ENCODE measurements at places on chromosomes 2 and 18.

DNA sequence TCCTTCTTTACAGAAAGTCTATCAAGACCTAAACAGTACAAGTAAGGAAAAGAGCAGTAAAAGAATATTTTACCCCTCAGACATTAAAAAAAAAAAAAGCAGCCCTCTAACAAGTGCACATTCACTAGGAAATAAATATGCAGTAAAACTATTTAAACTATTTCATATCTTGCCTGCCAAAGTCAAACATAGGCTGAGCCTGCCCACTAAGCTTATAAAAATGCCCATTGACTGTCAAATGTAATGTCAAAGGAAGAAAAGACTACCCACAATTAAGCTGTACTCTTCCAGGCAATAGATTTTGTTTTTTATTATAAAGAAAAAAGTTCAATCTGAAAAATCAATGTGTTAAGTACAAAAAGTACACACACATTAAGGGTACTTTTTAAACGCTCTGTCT is 11.8 kb downstream of the ALS2 start:
- no peak for DNase-seq

GRCh38 chr2:36618381-36618780 is 20.4 kb upstream of the FEZ2 start:
- DNase-seq: no peak

DNA sequence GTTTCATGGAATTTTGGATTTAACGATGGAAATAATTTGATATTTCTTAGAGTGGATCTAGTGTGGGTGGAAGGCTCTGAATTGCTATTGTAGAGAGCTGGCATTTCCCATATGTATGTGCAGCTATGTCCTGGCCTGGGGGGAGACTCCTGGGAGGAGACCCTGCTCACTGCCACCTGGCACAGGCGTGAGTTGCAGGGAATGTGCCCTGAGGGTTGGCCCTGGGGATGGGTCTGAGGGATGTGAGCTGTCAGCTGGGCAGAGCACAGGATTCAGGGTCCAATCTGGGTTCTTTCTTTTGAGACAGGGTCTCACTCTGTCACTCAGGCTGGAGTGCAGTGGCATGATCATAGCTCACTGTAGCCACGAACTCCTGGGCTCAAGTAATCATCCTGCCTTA is 120.2 kb downstream of the CLIP4 start:
- DNase-seq: no peak

- DNase-seq: no peak
Observed at GRCh38 chr18:13465476-13465875, 246.9 kb downstream of the LDLRAD4 start.

- no peak for DNase-seq
Observed at GRCh38 chr18:78006774-78007260, 757.2 kb downstream of the GALR1 start.

- no peak for DNase-seq
Observed at GRCh38 chr2:120320318-120320851, 25.6 kb upstream of the INHBB start.

DNA sequence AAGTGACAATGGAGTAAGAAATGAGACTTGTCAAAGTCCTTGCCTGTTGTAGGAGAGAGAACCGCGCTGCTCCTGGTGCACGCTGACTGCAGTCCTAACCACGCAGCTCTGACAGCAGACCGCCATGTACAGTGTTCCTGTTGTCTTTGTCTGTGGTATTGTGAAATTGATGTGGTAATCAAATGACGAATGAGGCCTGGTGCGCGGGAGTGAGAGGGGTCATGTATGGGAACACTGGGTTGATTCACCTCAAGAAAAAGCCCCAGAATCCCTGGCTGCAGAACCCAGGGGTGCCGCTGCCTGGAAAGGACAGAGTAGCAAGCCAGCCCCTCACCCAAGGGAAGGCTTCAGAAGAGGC is 64.0 kb downstream of the INPP4A start:
- no peak for DNase-seq

- DNase-seq: no peak
Observed at GRCh38 chr2:240179186-240179815, 38.8 kb upstream of the OTOS start.

DNA sequence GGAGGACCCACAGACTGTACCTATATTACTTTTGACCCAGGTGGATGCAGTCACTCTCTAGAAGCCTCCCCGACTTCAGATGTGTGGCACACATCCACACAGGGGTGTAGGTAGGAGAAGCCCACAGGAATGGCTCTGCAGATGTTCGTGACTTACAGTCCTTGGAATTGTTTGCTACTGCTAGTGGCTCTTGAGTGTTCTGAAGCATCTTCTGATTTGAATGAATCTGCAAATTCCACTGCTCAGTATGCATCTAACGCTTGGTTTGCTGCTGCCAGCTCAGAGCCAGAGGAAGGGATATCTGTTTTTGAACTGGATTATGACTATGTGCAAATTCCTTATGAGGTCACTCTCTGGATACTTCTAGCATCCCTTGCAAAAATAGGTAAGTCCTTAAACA is 605 bp downstream of the SLC9A4 start:
- no peak for DNase-seq

DNA sequence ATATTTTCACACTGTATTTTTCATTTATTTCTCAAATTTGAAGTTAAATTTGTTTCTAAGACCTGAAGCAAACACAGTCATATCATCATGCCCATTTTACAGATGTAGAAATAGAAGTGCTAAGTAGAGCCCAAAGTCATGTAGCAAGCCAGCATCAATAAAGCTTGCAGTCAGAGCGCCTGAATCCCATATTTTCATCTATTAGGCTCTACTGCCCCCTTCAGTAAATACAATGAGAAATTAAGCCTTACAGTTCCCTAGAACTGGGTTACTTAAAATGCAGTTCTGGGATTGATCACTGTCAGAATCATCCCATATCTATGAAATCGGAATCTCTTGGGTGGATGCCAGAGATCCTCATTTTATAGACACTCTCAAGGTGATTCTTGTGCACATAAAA is 419.9 kb downstream of the TGIF1 start:
- no peak for DNase-seq

DNA sequence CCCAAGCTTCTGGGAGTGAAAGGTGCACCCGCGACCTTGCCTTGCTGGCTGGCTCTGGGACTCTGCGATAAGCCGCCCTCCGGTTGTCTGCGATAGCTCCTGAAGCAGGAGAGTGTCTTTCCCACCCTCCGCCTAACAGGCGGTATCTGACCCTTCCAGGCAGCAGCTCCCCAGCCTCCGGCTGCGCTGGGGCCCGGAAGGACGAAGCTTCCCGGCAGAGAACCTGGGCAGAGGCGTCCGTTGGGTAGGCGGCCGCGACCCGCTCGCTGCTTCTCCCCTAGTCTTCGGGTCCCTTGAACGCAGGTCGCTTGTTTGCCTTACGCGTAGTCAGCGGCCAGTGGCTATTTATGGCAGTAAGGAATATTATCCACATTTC is 446 bp upstream of the RHBDD1 start:
- peak; percentile 3 for DNase-seq

DNA sequence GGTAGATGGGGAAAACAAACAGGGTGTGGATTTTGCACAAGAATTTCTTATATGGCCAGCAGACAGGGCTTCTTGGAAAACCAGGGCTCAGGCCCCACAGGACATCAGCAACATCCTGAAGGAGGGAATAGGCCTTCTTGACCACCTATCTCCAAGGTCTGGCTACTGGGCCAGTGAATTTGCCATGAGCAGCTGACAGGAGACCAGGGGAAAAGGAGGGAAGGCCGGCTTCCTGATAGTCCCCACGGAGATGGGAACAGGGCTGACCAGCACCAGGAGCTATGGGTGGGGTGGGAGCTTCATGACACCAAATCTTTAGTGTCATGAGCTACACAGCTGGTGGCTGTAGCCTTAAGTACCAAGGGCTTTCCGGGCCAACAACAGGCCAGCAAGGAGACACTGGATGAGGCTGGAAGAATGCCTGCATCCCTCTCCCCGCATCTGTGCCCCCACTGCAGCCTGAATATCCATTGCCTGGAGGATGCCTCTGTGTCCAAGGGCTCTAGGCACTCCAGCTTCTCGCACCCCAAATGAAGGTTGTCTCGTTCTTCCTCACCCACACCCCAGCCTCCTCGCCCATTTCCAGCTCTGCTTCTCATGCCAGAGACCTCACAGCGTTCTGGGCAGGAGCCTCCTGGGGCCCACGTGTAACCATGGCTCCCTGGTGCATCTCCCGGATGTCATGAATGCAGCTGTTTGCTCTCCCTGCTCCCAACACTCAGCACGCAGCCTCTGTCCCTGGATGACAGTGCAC is 74.8 kb downstream of the EMX1 start:
- no peak for DNase-seq

- peak; percentile 25 for DNase-seq
Observed at GRCh38 chr2:44291281-44292248, 16.3 kb downstream of the SLC3A1 start.

- DNase-seq: no peak
Observed at GRCh38 chr18:35619464-35619863, 37.9 kb downstream of the GALNT1 start.

GRCh38 chr18:77208964-77209363 is 40.7 kb upstream of the GALR1 start:
- DNase-seq: no peak

GRCh38 chr2:159124441-159124911 is 156.0 kb downstream of the TANC1 start:
- DNase-seq: no peak

GRCh38 chr2:75356865-75357264 is 157.5 kb upstream of the TACR1 start:
- no peak for DNase-seq

GRCh38 chr18:13793819-13794218 is 30.1 kb upstream of the MC5R start:
- no peak for DNase-seq

GRCh38 chr2:68605939-68606338 is 37.4 kb upstream of the PROKR1 start:
- no peak for DNase-seq

DNA sequence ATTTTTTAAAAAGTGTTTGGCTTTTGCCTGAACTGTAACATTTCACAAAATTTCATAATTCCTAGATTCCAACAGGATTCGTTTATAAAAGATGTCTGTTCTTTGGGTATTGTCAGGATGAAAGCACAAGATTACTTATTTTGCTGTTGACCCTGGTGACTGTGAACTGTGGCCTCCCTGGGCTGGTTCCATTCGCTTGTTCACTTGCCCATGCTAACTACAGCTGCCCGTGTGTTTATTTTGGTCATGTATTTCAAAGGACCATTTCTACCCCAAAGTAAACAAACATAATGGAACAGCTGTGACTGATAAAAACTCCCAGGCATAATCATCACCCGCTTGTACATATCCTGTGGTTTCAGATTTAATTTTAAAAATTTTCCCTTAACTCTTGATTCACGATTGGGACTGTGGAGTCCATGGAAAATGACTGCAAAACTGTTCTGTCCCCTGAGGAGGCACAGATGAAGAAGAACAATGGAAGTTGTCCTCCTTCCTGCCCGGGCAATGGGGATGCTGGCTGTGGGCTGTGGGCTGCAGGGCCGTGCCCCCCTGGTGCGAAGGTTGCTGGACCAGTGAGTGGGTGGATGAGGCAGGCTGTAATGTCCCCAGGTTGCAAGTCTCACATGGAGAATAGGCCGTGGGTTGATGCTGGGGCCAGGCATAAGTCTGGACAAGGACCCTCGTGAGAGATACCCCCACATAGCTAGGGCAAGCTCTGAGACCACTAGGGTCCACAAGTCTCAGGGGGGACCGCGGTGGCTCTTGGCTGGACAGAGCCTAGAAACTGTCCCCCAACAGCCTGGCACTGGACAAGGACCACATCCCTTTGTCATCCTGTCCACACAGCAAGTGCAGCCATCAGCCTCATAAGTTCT is 28.9 kb upstream of the HDAC4 start:
- DNase-seq: no peak

GRCh38 chr2:160287476-160287875 is 87.4 kb upstream of the ITGB6 start:
- DNase-seq: no peak

GRCh38 chr2:27735263-27735904 is 36.1 kb upstream of the MRPL33 start:
- no peak for DNase-seq

GRCh38 chr18:30775629-30776028 is 266.9 kb downstream of the DSC3 start:
- DNase-seq: no peak

- DNase-seq: no peak
Observed at GRCh38 chr18:63788447-63789096, 13.4 kb downstream of the SERPINB7 start.

DNA sequence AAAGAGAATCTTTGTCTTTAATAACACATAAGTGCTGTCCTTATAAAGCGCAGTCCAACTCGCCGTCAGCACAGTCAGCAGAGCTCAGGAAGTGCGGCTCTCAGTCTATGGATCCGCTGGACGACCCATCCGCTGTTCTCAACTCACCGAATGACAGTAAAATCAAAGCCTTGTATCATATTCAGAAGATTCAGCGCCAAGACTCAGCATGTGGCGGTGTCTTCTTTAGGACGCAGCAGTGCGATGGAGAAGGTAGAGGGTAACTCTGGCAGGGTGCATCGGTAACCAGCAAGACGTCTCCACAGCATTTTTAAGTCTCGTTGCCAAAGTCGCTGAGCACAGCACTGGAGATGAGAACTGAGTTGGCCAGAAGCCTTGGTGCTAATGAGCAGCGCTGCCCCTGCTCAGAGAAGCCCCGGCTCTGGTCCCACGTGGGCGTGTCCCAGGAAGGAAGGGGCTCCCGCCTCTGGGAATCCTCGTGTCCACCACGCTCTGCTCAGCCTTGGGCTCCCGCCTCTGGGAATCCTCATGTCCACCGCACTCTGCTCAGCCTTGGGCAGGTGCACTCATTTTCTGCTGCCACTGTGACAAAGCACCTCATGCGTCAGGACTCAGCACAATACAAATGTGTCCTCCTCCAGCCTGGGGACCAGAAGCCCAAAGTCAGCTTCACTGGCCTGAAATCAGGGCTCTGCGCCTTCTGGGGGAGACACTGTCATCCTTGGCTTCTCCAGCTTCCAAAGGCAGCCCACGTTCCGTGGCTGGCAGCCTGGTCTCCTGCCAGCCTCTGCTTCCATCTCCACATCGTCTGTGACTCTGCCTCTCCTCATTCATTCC is 238.0 kb upstream of the SALL3 start:
- no peak for DNase-seq

Data from urinary bladder (tissue), 4 donors.